ENCODE measurements at places on chromosomes 4 and X. TPM values are rescaled to one million over a fixed set of nuclear protein-coding genes. Genes with fewer than 3 reads are reported as not detected.

- no peaks in the 10 kb centered on the region for H3K27me3 ChIP-seq
- H3K27ac ChIP-seq: no peak overlapping the region
- H3K4me3 ChIP-seq: no peak overlapping the region
Measured at GRCh38 chrX:148647651-148648050, 147.2 kb downstream of the AFF2 start.

- no peaks in the 10 kb centered on the region for H3K27me3 ChIP-seq
- peak overlapping the region; percentile 82 for H3K27ac ChIP-seq
- H3K36me3 ChIP-seq: no peaks in the 10 kb centered on the region
- no peak for DNase-seq
- peaks cover 1% of the 10 kb centered on the region for H3K4me1 ChIP-seq
Measured at GRCh38 chr4:185740471-185740873, 71.5 kb downstream of the SORBS2 start.

DNA sequence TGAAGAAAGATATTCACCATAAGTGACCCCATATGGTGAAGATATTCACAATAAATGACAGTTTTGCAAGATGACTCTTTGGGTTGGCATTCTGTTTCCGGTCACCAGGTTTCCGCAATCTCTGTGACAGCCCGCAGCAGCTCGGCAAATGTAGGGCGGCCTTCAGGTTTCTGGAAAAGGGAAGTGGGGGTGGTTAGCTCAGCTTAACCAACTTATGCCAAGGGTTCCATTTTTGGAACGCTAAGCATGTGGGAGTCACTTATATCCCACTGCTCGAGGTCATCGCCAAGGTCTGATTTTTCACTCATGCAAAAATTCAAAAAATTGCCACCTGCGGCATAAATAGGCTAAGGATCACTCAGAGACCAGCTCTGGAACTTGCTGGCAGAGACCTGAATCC, 51.0 kb downstream of the NIPAL1 start:
- DNase-seq: no peak
- no peak overlapping the region for H3K27ac ChIP-seq
- no peaks in the 10 kb centered on the region for H3K36me3 ChIP-seq
- H3K4me1 ChIP-seq: no peaks in the 10 kb centered on the region

HSFX3 gene
- not detected for total RNA-seq

GAB1 gene
- total RNA-seq: 107 TPM

OSTC gene
- 63.5 TPM for total RNA-seq
